Naive thymus-derived CD4-positive, alpha-beta T cell (primary cell): ENCODE measurements at places on chromosomes 12 and 14. TPM values are rescaled to one million over a fixed set of nuclear protein-coding genes. Genes with fewer than 3 reads are reported as not detected.

DNA sequence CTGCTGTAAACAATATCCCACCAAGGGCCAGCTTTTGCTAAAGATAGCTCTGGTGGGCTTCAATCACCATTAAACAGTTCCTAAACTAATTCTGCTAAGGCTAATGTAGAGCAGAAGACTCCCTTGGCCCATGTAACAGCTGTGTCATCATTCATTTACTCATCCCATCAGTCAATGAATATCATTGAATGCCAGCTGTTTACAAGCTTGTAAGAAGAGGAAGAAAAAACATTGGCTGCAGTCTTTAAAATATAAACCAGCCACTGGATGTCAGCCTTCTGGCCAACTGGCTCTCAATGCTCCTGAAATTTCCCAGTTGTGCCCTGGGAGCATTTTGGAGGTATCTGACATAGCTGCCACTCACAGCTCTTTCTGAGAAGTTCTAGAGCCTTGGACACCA, 18.0 kb upstream of the MAP3K9 start:
- no peak for DNase-seq

DNA sequence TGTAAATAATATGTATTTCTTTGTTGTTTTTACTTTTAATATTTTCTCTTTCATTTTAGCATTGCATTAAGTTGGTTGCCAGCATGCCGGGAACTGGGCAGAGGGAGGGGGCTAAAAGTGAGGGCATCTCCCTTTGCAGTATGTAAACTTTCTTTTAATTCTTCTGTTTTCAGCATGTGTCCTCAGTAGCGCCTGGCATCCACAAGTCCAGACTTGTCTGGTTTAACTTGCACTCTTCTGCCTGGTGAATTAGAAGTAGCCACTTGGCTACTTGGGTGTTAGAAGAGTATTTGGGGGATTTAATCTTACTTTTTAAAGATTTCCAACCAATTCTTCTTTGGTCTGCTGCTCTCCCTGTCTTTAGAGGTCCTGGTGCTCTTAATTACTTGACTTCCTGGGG, 117.2 kb upstream of the SCAF11 start:
- DNase-seq: no peak

The CLSTN3 gene
- total RNA-seq: 38.7 TPM

- no peak for DNase-seq
Measured at GRCh38 chr14:96626121-96626768, 124.1 kb downstream of the PAPOLA start.

The CERS5 gene
- 47.7 TPM for total RNA-seq

- DNase-seq: no peak
Measured at GRCh38 chr14:70698288-70698687, 56.6 kb downstream of the TTC9 start.
